ENCODE measurements at places on chromosomes 3 and 15.

GRCh38 chr3:44130249-44130648 is 111.4 kb upstream of the TOPAZ1 start:
- DNase-seq: no peak

DNA sequence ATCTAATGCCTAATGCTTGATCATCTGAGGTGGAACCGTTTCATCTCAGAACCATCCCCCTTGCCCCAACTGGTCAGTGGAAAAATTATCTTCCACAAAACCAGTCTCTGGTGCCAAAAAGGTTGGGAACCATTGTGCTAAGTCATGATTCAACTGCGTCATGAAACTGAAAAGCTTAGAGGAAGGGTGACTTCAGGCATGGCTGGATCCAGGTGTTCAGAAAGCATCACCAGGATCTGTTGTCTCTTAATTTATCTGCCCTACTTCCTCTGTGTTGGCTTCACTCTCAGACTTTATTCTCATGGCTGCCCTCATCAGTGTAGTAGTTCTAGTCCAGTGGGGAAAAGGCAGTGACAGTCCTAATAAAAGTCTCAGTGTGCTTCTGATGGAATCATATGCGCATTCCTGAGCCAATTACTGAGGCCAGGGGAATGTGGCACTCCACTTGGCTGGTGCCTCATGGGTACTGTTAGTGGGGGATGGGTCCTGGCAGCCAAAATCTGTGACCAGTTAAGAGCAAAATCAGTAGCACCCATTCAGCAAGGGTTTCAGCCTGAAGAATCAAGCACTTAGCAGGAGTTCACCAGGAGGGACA is 110.3 kb downstream of the WNT5A start:
- DNase-seq: no peak

GRCh38 chr3:196127308-196128040 is 45.6 kb upstream of the TFRC start:
- DNase-seq: no peak

DNA sequence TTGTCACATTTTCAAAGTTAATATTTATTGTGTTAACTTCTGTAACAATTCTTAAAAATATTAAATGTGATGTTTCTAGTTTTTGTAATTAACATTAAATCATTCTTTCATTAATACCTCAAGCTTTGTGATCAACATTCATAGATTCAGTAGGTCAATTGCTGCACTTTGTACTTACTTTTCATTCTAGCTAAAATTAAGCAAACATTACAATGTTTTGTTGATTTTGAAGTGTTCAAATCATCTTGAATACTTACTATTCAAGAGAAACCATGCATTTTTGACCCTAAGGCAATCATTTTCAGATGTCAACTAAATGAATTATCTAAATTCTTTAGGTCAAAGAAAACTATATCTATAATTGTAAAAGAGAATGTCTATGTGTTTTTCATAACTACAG is 933.1 kb downstream of the NAALADL2 start:
- DNase-seq: no peak

DNA sequence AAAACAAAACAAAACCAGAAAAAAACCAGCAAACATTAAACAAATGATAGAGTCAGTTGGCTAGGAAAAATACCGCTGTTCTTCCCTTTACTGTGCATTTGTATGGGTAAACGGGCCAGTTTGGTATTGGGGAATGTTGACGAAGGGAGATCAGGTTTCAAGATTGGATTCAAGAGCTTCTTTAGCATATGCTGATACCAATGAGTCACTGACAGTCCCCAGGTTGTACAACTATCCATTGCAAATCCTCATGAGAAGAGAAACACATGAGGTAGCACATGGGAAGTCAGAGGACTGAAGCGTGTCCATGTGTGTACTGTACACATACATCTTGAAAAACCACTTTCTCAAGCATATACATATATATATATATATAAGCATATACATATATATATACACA is 25.6 kb downstream of the TIGIT start:
- no peak for DNase-seq

DNA sequence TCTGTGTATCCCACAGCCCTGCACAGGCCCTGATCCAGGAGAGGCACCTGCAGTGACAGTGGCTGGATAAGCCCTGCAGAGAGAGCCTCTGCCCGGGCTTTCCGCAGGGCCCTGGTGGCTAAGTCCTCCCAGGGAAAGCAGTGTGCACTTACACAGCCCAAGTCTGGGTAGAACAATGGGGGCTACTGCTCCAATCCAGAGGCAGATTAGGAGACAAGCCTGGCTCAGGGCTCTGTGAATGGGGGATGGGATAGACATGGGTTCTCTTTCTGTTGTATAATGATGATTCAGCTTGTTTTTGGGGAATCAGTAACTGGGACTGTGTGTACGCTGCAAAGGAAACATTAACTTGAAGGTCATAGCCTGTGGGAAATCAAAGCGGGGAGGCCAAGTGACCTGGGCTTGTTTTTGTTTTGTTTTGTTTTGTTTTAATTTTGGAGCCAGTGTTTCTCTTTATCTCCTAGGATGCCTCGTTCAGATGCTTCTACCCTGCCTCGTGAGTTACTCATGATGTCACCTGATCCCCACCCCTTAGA is 4.1 kb upstream of the ALDH1L1 start:
- no peak for DNase-seq

DNA sequence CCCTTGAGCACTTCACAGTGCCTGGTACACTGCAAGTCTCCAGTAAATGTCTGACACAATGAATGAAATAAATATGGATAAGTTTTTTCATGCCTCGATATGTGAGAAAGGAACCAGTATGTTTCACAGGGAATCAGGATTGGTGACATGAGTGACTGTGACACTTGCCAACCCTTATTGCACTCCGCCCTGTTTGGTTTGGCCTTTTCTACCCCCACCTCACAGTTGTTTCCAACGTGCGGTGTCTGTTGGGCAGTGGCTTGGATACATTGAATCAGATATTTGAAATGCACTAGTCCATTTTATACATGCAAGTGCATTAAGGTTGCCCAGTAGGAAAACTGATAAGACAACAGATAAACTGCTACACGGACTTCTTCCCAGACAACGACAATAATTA is 2.0 kb downstream of the NPHP3 start:
- DNase-seq: no peak

DNA sequence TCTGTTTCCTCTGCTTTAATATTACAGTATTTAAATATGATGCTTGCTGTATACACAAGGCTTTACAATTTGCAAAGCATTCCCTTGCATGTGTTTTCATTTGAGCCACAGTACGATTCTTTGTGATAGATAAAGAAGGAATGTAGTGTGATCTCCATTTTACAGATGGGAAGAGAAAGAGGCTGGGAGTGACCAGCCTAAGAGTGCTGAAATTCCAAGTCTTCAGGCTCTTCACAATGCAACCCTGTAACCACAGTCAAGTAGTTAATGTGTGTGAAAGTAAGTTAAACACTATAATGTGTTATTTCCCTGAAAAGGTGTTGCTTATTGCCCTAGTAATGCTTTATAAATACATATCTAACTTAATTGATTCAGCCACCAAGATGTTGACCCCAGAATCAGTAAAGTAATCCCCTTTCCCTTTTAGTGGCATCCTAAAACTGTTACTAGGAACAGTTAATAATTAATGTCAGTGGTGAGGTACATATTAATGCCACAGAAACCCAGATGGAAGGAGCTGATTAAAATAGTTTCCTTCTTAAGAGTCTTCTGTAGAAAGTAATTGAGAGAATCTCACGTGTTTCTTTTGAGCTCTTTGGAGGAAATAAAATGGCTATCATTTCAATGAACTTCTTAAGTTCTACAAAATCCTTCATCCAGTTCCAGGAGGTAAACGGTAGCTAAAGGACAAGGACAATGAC is 110.4 kb downstream of the IL12A start:
- no peak for DNase-seq

GRCh38 chr3:58018892-58019742 is 10.9 kb downstream of the FLNB start:
- no peak for DNase-seq

DNA sequence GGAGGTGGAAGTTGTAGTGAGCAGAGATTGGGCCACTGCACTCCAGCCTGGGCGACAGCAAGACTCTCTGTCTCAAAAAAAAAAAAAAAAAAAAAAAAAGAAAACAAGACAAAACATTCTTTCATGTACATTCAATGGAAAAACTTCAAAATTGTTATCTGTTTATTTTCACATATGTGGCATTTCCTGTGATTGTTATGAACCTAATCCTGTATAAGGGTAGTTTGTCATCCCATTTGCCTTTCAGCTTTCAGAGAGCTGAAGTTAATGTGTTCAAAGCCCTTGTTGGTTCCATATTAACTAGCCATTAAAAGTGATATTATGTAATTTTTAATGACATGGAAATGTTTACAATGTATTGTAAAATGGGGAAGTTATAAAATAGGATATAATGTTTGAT is 17.3 kb upstream of the NCK1 start:
- no peak for DNase-seq

- no peak for DNase-seq
Measured at GRCh38 chr3:148759430-148759829, 61.7 kb downstream of the AGTR1 start.

GRCh38 chr3:114435386-114436115 is 141.7 kb downstream of the TIGIT start:
- DNase-seq: no peak

DNA sequence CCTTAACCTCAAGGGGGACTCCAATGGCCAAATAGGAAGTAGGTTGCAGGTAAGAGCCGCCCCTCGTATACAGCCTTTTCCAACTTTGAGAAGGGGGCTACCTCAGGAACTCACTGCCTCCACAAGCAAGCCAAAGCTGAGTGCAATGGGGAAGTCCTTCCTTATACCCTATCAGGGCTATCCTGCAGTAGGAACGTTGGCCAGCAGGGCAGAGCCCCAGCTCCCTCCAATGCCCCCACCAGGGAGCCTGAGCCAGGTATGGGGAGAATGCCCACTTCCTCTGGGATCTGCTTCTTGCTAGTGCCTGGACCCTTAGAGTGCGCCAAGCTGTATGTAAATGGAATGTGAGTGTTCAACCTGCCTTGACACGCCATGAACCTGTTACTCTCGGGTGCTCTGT is 16.3 kb downstream of the CACNA2D2 start:
- no peak for DNase-seq

DNA sequence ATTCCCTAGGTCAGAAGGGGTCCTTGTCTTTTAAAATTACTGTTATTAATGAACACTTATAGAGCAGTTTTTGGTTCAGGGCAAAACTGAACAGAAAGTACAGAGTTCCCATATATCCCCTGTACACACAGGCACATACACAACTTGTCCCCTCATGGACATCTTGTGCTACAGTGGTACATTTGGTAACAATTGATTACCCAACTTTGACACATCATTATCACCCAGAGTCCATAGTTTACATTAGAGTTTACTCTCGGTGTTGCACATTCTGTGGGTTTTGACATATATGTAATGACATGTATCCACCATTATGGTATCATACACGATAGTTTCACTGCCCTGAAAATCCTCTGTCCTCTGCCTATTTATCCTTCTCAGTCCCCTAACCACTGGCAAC is 984 bp upstream of the EDC3 start:
- no peak for DNase-seq

DNA sequence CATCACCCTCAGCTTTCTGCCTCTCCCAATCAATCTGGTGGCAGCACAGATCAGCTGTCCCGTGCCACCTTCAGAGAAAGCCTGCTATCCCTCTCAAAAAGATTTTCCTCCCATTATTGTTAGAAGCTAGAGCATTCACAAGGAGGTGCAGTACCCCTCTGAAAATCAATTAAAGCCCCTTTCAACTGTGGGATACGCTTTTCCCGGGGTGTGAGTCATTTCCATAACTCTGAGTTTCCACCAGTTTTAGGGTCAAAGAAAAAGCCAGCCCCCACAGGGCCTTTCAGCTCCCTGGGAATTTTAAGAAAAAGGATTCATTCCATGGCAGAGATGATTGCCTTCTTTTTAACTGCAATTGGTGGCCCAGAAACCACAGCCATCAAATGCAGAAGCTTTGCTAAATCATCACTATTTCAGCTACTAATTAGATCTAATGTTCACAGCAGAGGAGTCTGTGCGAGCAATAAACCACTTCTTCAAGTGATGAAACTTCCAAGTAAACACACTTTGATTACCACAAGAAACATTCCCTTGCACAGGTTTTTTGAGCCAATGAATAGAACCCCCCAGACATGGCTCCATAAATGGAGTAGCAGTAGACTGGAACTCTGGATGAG is 270.0 kb upstream of the TPRG1 start:
- DNase-seq: no peak

DNA sequence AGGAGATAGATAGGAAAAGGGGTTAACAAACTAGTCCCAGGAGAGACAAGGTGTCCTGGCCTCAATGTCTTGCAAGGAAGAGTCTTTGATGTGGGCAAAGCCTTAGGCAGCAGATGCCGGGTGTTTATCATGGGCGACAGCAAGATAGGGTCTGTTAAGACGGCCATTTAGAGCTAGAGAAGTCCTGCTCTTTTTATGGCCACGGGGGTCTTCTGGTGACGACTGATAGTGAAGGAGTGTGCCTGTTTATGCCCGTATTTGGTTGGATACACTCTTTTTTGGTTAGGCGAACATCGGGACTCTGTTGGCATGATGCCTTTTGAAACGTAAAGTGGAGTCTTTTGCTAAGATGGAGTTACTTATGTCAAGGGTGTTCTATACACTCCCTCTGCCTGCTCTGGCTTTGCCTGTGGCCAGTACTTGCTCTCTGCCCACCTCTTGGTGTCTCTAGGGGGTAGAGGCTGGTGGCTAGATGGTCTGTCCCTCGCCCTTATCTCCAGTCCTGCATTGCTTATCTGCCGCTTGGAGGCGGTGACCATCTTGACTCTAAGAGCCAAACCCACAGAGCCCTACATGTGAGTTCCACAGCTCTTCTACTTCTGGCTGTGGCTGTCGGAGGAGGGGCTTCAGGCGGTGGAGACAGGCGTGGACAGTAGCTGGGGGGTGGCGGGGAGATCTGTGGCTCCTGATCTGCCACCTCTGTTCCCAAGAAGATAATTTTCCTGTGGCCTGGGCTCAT is 55.8 kb upstream of the ZBTB38 start:
- no peak for DNase-seq

GRCh38 chr15:80931721-80932512 is 57.7 kb downstream of the MESD start:
- no peak for DNase-seq

- DNase-seq: no peak
Measured at GRCh38 chr3:54714035-54714434, 213.8 kb downstream of the LRTM1 start.

- no peak for DNase-seq
Measured at GRCh38 chr3:20256144-20256543, 70.1 kb upstream of the SGO1 start.

GRCh38 chr3:17065881-17066280 is 181.1 kb downstream of the PLCL2 start:
- no peak for DNase-seq

- DNase-seq: peak; percentile 37
Measured at GRCh38 chr3:16550676-16551341, 37.3 kb upstream of the RFTN1 start.

DNA sequence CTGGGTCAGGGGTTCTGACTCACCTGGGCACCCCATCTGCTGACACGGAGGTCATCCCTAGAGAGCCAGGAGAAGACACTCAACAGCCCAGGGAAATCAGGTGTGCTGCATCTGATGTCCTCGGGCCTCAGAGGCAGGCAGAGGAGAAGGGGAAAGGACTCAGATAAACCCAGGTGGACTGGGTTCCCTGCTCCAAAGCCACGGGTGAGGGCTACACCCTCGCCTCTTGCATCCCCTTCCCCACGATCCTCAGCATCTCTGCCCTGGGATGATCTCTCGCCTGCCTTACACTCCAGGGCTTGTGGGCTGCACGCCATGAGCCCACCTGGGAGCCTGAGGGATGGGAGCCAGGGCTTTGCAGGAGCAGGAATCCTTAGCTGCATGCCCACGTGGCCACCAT is 8.2 kb upstream of the DUSP7 start:
- no peak for DNase-seq

Data from activated CD4-positive, CD25-positive, alpha-beta regulatory T cell (primary cell).